ENCODE measurements at places on chromosomes 6 and 20.

DNA sequence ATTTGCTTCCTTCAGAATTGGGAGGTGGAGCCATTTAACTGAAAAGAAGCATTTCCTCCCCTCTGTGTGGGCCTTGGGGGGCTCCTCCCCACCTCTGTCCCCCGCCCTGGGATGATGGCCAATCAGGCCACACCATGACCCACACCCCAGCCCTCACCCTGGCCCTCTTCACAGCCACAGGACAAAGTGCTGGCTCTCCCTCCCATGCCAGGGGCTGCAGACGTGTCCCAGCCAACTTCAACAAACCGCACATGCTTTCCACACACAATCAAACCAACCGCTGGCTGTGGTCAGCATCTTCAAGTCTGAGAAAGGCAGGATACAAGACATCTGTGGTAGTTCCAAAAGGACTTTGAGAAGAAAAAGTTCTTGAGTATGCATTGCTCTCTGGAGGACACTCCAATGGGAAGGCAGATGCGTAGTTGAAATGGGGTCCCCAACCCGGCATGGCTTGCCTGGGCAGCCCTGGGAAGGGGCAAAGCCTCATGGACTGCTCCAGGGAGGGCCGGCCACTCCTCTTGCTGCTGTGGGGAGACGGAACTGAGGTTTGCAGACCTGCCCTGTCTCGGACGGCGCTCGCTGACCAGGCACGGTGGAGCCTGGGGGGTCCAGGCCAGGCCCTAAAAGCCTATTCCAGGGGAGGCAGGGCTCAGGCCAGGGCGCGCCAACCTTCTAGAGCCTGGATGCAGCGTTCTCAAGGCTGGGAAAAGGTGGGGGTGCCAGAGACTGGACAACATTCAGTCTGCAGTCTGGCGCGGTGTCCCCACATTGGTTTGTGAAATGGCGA lies 12.2 kb downstream of the TTLL2 start:
- H3K27me3 ChIP-seq = no peaks in the 10 kb centered on the region
- no peak overlapping the region for H3K27ac ChIP-seq
- no peaks in the 10 kb centered on the region for H3K36me3 ChIP-seq

DNA sequence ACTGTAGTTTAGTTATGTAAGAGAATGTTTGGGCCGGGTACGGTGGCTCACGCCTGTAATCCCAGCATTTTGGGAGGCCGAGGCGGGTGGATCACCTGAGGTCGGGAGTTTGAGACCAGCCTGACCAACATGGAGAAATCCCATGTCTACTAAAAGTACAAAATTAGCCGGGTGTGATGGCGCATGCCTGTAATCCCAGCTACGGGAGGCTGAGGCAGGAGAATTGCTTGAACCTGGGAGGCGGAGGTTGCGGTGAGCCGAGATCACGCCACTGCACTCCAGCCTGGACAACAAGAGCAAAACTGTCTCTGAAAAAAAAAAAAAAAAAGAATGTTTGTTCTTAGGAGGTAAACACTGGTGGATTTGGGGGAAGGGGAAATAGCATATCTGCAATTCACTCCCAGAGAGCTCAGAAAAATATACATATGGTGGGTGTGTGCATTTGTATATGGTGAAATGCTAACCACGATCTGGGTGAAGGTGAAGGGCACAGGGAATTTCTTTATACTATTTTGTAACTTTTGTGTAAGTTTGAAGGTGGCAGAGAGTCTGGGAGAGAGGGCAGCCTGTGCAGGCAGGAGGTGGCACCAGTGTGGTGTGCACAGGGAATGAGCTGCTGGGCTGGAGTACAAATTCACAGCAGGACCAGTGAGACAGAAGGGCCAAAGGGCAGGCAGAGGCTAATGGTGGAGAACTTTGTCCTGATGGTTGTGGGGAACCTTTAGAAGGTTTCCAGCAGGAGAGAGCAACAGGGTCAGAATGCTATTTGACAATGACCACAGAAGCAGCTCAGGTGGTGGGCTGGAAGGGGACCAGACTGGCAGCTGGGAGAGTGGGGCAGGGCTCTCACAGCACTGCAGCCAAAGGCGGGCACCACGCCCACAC lies 42.4 kb downstream of the SSR1 start:
- H3K27me3 ChIP-seq = no peaks in the 10 kb centered on the region
- no peaks in the 10 kb centered on the region for H3K36me3 ChIP-seq
- H3K4me1 ChIP-seq = peaks cover 2% of the 10 kb centered on the region

DNA sequence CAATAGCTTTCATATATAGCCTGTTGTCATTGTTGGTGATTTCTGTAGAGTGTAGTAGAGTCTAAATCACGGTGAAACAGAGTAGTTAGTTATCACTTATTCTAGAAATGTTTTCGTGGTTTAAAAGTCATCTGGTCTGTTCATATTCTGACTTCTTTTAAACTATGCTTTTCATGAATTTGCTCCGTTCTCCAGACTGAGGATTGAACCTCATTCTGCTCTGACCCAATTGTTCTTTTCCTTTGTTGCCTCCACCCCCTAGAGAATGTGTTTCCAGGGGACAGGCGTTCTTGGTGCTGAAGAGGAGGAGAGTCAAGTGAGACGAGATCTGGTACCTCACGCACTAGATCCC lies 748 bp upstream of the ZNF292 start:
- H3K36me3 ChIP-seq = no peaks in the 10 kb centered on the region
- H3K4me1 ChIP-seq = peaks cover 2% of the 10 kb centered on the region
- H3K4me3 ChIP-seq = peak overlapping the region; percentile 91
- H3K27me3 ChIP-seq = no peaks in the 10 kb centered on the region

- H3K27ac ChIP-seq = no peak overlapping the region
- peak overlapping the region; percentile 69 for H3K4me3 ChIP-seq
- peaks cover 2% of the 10 kb centered on the region for H3K4me1 ChIP-seq
- H3K36me3 ChIP-seq = no peaks in the 10 kb centered on the region
Measured at GRCh38 chr6:27214126-27214601, 33.3 kb upstream of the PRSS16 start.

- no peak for DNase-seq
- H3K4me1 ChIP-seq = peaks cover 6% of the 10 kb centered on the region
- H3K36me3 ChIP-seq = no peaks in the 10 kb centered on the region
- H3K27me3 ChIP-seq = no peaks in the 10 kb centered on the region
- no peak overlapping the region for H3K27ac ChIP-seq
Measured at GRCh38 chr20:23444859-23445258, 5.4 kb downstream of the CSTL1 start.

GRCh38 chr6:134863763-134864510 lies 86.0 kb downstream of the ALDH8A1 start:
- H3K4me1 ChIP-seq = no peaks in the 10 kb centered on the region
- no peak overlapping the region for H3K4me3 ChIP-seq
- H3K27me3 ChIP-seq = no peaks in the 10 kb centered on the region
- H3K27ac ChIP-seq = no peak overlapping the region
- H3K36me3 ChIP-seq = no peaks in the 10 kb centered on the region

DNA sequence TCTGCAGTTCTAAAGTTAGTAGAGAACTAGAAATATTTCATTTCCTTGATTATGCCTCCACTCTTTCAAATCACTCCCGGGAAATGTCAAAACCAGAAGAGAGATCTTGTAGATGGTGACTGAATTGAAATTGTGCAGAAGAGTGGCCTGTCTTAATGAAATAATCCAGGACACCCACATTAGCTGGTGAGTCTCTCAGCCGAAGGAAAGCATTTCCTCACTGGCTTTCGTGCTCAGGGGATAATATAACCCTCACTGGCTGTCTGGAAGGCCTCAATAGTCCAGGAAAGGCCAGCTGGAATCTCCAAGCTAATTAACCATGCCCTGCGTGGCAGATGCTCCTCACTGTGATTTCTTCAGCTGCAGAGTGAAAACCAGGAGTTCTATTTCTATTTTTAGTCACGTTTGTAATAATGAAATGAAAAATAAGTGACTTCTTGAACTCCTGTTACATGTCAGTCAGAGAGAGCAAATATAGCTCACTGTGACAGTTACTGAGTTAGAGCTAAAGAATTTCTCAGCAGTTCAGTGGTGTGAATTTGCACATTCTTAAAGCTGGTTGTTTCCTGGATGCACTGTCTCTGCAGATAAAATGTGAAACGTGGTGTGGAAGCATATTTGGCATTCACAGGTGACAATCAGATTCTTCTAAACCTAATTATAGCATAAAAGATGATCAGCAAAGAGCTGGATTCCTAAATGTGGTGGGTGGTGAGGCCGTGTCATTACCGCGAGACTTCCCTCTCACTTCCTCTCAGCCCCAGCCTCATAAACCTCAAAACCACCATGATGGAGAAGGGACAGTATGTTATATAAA lies 211.7 kb downstream of the LMBRD1 start:
- no peak for DNase-seq
- H3K4me1 ChIP-seq = peaks cover 2% of the 10 kb centered on the region
- no peak overlapping the region for H3K4me3 ChIP-seq

Data from trophoblast cell (in vitro differentiated cells and primary cell).